GOT3 (cell line): ENCODE measurements at places on chromosomes 13 and 19.

- DNase-seq, result no peak
Measured at GRCh38 chr19:2042485-2043250, 8.4 kb downstream of the MKNK2 start.

- no peak for DNase-seq
Measured at GRCh38 chr13:98103531-98103930, 39.4 kb upstream of the FARP1 start.

DNA sequence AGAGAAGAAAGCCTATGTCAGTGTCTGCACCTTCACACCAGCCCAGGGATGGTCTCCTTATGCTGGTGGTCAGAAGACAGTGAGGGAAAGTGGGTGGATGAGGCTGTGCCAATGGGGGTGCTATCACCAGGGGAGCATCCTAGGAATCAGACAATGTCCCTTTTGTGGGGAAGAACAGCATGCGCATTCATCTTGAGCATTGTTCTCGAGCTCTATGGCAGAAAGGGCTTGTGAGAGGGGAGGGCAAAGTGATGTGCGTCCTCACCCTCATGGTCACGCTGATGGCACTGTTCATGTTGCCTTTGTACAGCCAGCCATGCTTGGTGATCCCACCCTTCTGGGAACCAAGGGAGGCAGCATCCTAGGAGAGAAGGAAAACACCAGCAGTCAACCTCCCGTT is 56.1 kb downstream of the DOCK9 start:
- no peak for DNase-seq

DNA sequence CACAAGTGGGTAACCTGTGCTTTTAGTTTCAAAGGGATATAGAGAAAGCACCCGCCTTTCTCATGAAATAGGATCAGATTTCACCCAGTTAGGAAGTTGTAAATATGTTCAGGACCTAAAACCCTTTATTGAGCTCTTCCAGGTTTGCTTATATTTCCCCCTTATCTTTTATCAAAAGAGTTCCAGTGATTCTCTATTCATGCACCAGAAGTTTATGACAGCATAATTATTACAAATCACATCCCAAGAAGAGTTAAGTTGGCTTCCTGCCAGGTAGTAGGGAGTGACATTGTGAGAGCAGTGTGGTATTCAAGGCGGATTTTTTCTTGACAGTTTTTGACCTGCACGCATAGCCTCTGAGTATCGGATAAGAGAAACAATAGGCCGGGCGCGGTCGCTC is 190.3 kb downstream of the STK24 start:
- DNase-seq, result no peak

GRCh38 chr13:28333204-28333881 is 161.6 kb downstream of the FLT1 start:
- no peak for DNase-seq

GRCh38 chr13:24053519-24054251 is 106.8 kb upstream of the SPATA13 start:
- DNase-seq, result no peak

DNA sequence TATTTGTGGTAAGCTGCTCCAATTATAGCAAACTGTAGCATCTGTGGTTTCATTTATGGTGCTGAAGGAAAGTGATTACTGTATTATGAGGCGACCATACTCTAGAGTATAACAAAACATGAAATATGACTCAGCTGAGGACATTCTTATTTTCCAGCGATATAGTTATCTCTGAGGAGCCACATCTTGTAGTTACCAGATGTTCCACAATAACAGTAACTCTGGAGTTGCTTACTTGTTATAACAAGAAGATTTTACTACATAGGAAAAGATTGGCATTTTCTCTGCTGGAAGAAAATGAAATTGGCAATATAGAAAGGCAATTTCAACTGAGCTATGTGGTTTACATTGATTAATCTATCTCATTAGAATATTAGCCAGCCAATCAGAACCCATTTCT is 1634.2 kb downstream of the PCDH9 start:
- no peak for DNase-seq

- no peak for DNase-seq
Measured at GRCh38 chr13:96672016-96672415, 322.3 kb downstream of the OXGR1 start.

DNA sequence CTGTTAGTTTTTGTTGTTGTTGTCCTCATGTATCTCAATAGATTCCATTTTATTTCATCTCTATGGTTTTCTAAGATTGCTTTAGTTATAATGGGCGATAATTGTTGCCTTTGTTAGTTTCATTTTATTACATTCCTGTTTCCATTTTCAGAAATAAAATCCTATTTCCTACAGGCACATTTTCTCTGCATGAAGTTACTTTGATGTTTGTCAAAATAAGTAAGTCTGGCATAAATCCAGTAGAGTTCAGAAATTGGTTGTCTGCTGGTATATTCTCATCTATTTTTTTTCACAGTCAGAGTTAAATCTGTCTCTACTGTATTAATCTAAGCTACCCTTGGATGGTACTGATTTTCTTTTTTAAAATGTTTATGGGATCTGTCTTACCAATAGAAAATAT is 204.1 kb downstream of the MYO16 start:
- DNase-seq, result no peak

DNA sequence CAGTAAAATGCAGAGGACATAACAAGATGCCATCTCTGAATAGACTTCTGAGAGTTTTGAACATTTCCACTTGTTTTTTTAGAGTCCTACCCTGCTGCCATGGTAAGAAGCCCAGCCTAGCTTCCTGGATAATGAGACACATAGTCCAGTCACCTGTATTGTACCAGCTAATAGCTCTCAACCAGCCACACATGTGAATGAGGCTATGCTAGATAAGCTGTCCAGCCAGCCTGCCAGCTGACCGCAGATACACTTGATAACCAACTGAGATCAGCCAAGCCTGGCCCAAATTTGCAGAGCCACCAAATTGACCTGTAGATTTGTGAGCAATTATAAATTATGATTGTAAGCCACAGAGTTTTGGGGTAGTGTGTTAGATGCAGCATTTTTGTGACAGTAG is 10.7 kb downstream of the RFXAP start:
- no peak for DNase-seq
